Muscle of leg (tissue), 16 donors: ENCODE measurements at places on chromosomes 11 and 22. TPM values are rescaled to one million over a fixed set of nuclear protein-coding genes. Genes with fewer than 3 reads are reported as not detected.

- DNase-seq = no peak
- H3K27me3 ChIP-seq = no peaks in the 10 kb centered on the region
- no peak overlapping the region for H3K4me3 ChIP-seq
- H3K27ac ChIP-seq = no peak overlapping the region
- H3K4me1 ChIP-seq = no peaks in the 10 kb centered on the region
These were observed 19.0 kb upstream of the LIMK2 start for GRCh38 chr22:31193092-31193491.

GRCh38 chr11:43852057-43852636, 28.5 kb upstream of the ALKBH3 start:
- DNase-seq = peak; percentile 62
- H3K4me1 ChIP-seq = no peaks in the 10 kb centered on the region
- H3K4me3 ChIP-seq = no peak overlapping the region
- H3K27ac ChIP-seq = no peak overlapping the region
- no peaks in the 10 kb centered on the region for H3K27me3 ChIP-seq
- H3K36me3 ChIP-seq = no peaks in the 10 kb centered on the region

GRCh38 chr11:62552485-62553079, 6.0 kb upstream of the AHNAK start:
- H3K27ac ChIP-seq = peak overlapping the region; percentile 95
- H3K4me3 ChIP-seq = no peak overlapping the region
- peaks cover 86% of the 10 kb centered on the region for H3K4me1 ChIP-seq
- DNase-seq = peak; percentile 81

- peaks cover 14% of the 10 kb centered on the region for H3K36me3 ChIP-seq
- no peak overlapping the region for H3K4me3 ChIP-seq
- no peak overlapping the region for H3K27ac ChIP-seq
- no peak for DNase-seq
- peaks cover 48% of the 10 kb centered on the region for H3K4me1 ChIP-seq
These were observed 12.2 kb upstream of the MFNG start for GRCh38 chr22:37498289-37498909.

DNA sequence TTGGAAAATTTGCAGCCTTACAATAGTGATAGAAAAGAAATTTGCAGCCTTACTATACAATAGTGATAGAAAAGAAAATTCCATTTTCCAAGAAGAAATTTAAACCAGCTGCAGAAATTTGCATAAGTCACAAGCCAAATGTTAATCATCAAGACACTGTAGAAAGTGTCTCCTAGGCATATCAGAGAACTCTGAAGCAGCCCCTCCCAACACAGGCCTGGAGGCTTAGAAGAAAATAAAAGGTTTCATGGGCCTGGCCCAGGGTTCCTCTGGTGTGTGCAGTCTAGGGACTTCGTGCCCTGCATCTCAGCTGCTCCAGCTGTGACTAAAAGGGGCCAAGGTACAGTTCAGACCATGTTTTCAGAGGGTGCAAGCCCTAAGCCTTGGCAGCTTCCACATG, 6.0 kb downstream of the OR4A16 start:
- DNase-seq = no peak
- H3K27me3 ChIP-seq = no peaks in the 10 kb centered on the region
- H3K36me3 ChIP-seq = no peaks in the 10 kb centered on the region
- no peaks in the 10 kb centered on the region for H3K4me1 ChIP-seq

GRCh38 chr11:114031246-114031966, 28.1 kb upstream of the ZBTB16 start:
- peaks cover 13% of the 10 kb centered on the region for H3K27me3 ChIP-seq
- H3K4me1 ChIP-seq = peaks cover 19% of the 10 kb centered on the region
- H3K27ac ChIP-seq = peak overlapping the region; percentile 9
- DNase-seq = no peak
- H3K36me3 ChIP-seq = no peaks in the 10 kb centered on the region
- H3K4me3 ChIP-seq = no peak overlapping the region

Gene POTEH
- not detected for total RNA-seq

Gene CALCA
- total RNA-seq = not detected
